ENCODE measurements at places on chromosomes 6 and 20.

DNA sequence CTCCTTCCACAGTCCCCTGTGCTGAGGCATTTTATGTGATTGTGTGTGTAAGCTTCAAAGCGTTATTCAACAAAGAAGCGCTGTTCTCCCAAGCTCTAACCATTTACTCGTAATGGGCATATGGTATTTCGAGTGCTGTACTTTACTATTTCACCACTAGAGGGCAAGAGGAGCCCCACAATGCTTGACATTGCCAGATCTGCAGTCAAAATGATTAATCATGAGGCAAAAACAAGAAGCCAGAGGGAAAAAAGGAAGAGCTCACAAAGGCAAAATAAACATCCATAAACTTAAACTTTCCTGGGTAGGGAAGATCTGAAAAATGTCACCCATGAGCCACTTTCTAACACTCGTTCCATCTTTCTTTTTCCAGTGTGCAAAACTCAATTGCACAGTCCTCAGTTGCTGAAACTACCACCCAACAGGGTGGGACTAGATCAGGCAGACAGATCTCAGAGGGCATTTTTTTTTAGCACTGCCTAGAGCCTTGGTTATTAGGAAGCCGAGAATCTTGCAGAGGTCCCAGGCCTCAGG is 215.0 kb upstream of the PLCB4 start:
- peak; percentile 15 for DNase-seq

GRCh38 chr6:152323376-152323775 is 313.8 kb downstream of the SYNE1 start:
- no peak for DNase-seq

- DNase-seq, result no peak
Measured at GRCh38 chr6:111339294-111339693, 143.7 kb downstream of the REV3L start.

DNA sequence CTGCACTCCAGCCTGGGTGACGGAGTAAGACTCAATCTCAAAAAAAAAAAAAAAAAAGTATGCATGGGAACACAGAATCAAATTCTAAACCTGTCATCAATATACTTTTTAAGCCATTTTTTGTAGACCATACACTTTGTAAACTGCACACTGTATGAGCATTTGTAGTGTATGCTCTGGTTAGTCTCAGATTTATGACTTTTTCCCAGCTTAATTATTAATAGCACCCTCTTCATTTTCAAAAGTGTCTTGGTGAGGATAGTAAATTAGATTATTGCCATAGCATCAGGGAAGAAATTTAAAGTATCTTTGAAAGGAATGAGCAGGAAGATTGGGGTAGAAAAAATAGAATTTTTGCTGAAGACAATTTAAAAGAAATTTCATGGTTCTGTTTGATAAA is 330.8 kb upstream of the RSPO3 start:
- DNase-seq, result no peak

DNA sequence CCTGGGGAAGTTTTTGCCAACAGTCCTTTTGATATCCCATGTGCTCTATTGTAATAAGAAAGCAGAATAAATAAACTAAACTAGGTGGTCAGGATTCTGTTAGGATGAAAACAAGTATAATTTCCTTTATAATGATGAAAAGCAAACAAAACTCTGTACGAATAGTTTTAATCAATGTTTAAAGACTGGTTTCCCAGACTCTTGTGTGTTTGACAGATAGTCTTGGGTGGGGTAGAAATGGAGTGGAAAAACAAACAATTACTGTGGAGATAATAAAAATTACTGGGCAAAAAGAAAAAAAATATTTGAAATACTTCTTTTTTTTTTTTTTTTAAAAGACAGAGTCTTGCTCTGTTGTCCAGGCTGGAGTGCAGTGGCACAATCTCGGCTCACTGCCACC is 152.1 kb upstream of the FLRT3 start:
- no peak for DNase-seq

DNA sequence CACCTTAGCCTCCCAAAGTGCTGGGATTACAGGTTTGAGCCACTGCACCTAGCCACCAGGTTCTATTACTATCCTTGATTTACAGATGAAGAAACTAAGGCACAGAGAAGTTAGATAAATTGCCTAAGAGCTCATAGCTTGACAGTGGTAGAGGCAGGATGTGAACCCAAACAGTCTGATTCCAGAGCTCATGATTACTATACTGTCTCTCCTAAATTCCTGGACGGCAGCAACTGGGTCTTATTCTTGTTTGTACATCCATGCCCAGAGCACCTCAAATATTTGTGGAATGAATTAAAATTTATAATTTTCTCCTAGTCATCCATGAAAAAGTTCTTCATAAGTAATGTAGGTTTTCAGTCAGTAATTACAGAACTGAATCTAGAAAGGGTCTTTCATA is 15.1 kb downstream of the PDSS2 start:
- no peak for DNase-seq

DNA sequence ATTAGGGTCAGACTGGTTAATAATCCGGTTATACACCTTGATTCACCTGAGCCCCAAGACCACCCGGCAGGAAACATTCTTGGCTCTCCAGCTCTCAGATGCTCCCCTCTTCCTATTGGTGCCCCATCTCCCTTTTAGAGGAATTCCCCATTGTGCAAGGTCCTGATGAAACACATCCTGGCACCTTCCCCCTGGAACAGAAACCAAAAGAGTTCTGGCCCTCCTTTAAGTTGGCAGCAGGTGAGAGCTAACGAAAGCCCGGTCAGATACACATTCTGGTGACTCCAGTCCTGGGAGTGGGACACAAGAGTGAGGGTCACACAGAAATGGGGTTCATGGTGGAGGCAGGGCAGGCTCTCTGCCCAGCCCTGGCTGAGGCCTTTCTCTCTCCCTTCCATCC is 32.2 kb downstream of the RSPO4 start:
- no peak for DNase-seq

DNA sequence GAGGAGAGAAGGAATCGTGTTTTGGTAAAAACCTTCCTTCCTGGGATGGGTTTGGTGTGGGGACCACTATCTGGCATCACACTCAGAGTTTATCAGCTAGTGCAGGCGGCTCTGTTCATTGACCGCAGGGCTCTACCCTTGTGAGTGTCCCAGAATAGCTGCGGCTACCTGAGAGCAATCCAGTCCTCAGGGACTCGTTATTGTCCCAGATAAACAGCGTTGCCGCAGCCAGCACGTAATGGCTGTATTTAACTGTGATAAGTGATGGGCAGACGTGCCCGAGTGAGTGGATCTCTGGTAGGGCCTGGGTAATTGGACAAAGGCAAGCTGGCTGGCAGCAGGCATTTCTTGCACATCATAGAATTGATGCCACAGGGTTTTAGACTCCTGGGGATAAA is 163.3 kb downstream of the SOBP start:
- DNase-seq, result no peak

GRCh38 chr6:75539136-75539535 is 45.5 kb upstream of the FILIP1 start:
- no peak for DNase-seq

- no peak for DNase-seq
Measured at GRCh38 chr20:52142757-52143156, 48.8 kb downstream of the ZFP64 start.

DNA sequence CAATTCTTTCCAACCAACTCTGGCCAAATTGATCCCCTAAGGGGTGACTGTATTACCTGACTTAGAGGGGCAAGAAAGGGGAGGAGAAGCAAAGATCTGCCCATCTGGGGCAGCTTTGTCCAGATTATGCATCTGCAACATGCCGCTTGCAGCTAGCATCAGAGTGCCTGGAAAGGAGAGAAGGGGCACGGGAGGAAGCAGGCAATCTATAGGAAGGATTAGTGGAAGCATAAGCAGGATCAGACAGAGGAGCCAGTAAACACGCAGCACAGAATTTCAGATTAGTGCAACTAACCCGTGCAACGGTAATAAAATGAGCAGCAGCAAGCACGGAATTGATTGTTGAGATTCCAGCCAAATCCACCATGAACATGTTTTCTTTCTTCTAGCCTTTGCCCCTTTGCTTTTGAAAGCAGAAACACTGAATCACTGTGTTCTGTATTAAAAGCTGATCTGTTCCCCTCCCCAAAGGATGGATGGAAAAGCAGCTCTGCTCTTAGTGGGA is 643.6 kb upstream of the CHD6 start:
- peak; percentile 18 for DNase-seq

DNA sequence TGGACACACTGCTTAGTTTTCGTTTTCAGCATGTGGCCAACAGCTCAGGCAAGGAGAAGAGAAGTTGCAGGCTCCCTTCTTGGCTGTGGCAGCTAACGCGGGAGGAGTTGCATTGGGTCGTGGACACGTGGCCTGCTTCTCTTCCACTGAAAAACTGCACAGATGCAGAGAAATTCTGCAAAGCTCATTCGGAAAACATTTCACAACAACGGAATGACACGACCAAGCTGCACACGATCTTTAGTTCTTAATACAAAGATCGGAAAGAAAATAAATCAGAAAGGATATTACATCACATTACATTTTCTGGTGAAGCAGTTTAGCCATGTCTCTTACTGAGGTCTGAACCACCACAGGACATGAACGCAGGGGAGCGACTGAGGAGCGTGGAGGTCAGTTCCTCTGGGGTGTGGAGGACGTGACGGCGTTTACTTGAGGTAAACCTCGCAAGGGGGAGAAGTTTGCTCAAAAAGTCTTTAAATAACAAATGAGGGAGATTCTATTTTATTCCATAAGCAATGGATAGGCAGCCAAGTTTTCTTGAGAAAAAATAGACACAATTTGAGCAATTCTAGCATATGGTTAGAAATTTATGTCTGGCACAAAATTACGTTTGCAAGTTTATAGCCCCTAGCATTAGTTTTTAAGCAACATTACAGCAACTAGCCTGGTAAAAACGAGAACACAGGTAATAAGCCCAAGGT is 178.3 kb downstream of the THBS2 start:
- no peak for DNase-seq

Measured in D721Med (cell line).